ENCODE measurements at places on chromosomes 5 and 9. TPM values are rescaled to one million over a fixed set of nuclear protein-coding genes. Genes with fewer than 3 reads are reported as not detected.

DNA sequence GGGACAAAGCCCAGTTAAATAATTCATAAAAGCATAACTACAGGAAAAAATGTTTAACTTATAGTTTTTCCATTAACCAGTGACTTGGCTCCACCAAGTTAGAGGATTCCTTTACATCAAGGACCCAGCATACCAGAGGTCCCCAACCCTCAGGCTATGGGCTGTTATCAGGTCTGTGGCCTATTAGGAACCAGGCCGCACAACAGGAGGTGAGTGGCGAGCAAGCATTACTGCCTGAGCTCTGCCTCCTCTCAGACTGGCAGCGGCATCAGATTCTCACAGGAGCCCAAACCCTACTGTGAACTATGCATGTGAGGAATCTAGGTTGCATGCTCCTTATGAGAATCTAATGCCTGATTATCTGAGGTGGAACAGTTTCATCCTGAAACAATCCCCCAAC, 303.1 kb downstream of the ELAVL2 start:
- H3K4me1 ChIP-seq: no peaks in the 10 kb centered on the region
- H3K27me3 ChIP-seq: no peaks in the 10 kb centered on the region
- no peak overlapping the region for H3K27ac ChIP-seq
- no peak overlapping the region for H3K4me3 ChIP-seq
- no peaks in the 10 kb centered on the region for H3K36me3 ChIP-seq

- no peaks in the 10 kb centered on the region for H3K4me1 ChIP-seq
- peaks cover 4% of the 10 kb centered on the region for H3K27me3 ChIP-seq
- no peak for DNase-seq
- no peaks in the 10 kb centered on the region for H3K36me3 ChIP-seq
Observed at GRCh38 chr9:95725045-95725444, 150.4 kb upstream of the ERCC6L2 start.

DNA sequence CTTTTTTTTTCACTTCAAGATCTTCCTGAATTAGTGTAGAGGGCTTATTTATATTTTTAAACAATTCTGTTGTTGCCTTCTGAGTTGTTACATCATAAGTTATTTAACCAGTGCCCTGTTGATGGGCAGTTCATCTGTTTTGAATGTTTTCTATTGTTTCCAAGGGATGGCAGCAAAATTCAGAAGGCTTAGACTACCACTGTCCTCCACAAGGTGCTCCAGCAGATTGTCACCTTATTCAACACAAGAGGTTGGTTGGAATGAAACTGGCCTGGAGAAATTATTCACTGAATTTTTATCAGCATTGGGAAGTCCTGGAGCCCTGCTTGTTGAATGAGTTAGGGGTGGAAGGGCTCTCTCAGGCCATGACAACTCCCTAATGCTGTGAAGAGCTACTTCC, 1.3 kb upstream of the KLHL9 start:
- DNase-seq: no peak
- H3K27me3 ChIP-seq: no peaks in the 10 kb centered on the region
- peaks cover 27% of the 10 kb centered on the region for H3K4me1 ChIP-seq
- H3K4me3 ChIP-seq: no peak overlapping the region
- H3K27ac ChIP-seq: no peak overlapping the region

The EDIL3 gene
- total RNA-seq: 0.91 TPM

The NUTM2F gene
- total RNA-seq: not detected

DNA sequence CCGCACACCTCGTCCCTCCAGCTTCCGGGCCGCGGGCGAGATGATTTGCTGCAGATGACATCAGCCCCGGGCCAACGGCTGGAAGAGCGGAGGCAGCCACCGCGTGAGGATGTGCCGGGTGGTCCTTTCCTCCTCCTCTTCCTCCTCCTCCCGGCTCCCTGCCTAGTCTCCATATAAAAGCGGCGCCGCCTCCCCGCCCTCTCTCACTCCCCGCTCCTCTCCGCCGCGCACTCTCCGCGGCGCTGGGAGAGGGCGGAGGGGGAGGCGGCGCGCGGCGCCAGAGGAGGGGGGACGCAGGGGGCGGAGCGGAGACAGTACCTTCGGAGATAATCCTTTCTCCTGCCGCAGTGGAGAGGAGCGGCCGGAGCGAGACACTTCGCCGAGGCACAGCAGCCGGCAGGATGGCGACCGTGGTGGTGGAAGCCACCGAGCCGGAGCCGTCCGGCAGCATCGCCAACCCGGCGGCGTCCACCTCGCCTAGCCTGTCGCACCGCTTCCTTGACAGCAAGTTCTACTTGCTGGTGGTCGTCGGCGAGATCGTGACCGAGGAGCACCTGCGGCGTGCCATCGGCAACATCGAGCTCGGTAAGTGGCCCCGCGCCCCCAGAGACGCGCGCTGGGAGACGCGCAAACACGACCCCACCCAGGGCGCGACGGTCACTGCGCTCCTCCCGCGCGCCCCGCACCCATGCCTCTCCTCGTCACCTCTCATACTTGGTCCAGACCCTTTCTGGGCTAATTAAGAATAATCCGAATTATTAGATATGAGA, at the start of gene MAP1B:
MAP1B (plus strand) TSS at position 345 of the 770 bp plus-strand sequence; CDS start at position 402, 57 bp downstream.
- peak within 1 kb of the TSS; percentile 66 for H3K27ac ChIP-seq
- peak within 1 kb of the TSS; percentile 72 for H3K4me3 ChIP-seq
- H3K4me1 ChIP-seq: peaks cover 4% of the 10 kb centered on the region
- H3K27me3 ChIP-seq: peaks cover 18% of the 10 kb centered on the region
- peak; percentile 56 for DNase-seq
- H3K36me3 ChIP-seq: no peaks in the 10 kb centered on the region

GRCh38 chr5:147417135-147417813, 92.6 kb downstream of the DPYSL3 start:
- peaks cover 24% of the 10 kb centered on the region for H3K4me1 ChIP-seq
- H3K27me3 ChIP-seq: no peaks in the 10 kb centered on the region
- H3K36me3 ChIP-seq: no peaks in the 10 kb centered on the region
- peak overlapping the region; percentile 38 for H3K27ac ChIP-seq
- H3K4me3 ChIP-seq: no peak overlapping the region
- peak; percentile 57 for DNase-seq

DNA sequence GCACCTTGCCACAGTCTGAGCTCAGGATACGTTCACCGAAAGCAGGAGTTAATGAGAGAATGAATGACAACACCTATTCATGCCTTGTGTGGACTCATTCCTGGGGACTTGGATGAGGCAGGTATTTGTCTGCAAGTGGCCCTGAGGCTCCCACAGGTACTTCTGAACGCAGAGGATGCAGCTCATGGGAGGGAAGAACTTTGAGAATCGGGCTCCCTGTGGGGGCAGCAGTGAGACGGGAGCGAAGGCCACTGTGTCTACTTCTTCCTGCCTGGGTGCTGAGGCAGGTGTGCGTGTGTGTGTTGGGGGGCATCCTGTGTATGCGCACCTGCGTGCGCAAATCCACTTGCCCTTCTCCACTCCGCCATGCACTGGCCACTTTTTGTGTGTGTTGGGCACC, 42.2 kb downstream of the PTPN3 start:
- H3K4me1 ChIP-seq: peaks cover 23% of the 10 kb centered on the region
- H3K27me3 ChIP-seq: no peaks in the 10 kb centered on the region
- no peak for DNase-seq
- H3K27ac ChIP-seq: no peak overlapping the region
- H3K36me3 ChIP-seq: peaks cover 19% of the 10 kb centered on the region

The SPINK6 gene
- not detected for total RNA-seq

DNA sequence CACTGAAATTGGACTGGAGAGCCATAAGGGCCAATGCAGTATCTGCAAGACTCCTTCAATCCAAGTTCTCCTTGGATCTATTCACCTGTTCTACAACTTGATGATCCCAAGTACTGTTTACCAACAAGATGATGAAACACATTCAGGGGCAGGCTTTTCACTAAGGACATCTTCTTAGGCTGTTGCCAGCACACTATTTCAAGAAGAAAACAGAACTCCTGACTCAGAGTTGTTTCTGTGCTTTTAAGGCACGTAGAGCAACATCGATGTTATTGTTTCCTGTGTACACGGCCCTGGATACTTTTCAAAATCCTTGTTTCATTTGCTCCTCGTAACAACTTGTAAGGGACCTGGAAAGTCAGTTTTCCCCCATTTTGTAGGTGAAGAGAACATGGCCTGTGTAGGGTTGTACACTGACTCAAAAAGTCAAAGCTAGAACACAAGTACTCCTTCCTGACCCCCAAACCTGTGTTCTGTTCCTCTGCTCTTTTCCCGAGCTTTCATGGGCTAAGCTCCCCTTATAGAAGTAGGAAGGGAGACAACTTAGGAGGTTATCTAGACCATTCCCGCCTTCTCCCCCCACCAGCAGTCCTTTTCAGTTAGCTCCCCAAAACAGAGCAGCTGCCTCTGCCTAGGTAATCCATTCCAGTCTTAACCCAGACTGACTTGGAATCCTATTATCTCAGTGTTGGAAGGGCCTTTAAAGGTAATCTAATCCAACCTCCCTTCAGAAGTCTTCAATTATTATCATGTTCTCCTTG, 5.2 kb upstream of the MGAT1 start:
- H3K4me1 ChIP-seq: peaks cover 75% of the 10 kb centered on the region
- H3K36me3 ChIP-seq: peaks cover 14% of the 10 kb centered on the region
- H3K4me3 ChIP-seq: peak overlapping the region; percentile 93
- H3K27me3 ChIP-seq: no peaks in the 10 kb centered on the region
- H3K27ac ChIP-seq: peak overlapping the region; percentile 99
- DNase-seq: no peak

DNA sequence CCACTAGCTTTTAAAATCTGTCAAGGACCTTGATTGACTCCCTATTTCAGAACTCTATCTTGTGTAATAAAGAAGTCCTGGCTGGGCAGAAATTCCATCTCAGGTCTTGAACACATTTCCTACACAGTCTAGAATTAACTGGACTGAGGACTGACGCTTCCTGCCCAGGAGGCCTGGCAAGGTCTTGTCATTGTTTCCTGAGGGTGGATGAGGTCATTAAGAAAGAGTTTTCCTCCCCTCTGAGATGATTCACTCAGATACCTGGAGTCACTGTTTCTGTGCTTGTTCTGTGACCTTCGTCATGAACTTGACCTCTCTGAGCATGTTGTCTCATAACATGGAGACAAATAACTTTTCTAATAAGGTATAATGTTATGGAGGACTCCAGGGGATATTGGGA, 10.0 kb downstream of the MTAP start:
- no peaks in the 10 kb centered on the region for H3K4me1 ChIP-seq
- H3K27me3 ChIP-seq: no peaks in the 10 kb centered on the region
- H3K27ac ChIP-seq: no peak overlapping the region
- DNase-seq: no peak

- H3K4me1 ChIP-seq: peaks cover 12% of the 10 kb centered on the region
- H3K27ac ChIP-seq: peak within 1 kb of the TSS; percentile 98
- no peaks in the 10 kb centered on the region for H3K27me3 ChIP-seq
- H3K4me3 ChIP-seq: peak within 1 kb of the TSS; percentile 88
- no peak for DNase-seq
Observed at GRCh38 chr5:108747774-108748400, at the start of gene FER. FER (plus strand) TSS chr5:108747897; CDS start chr5:108798183, 50,286 bp downstream.

DNA sequence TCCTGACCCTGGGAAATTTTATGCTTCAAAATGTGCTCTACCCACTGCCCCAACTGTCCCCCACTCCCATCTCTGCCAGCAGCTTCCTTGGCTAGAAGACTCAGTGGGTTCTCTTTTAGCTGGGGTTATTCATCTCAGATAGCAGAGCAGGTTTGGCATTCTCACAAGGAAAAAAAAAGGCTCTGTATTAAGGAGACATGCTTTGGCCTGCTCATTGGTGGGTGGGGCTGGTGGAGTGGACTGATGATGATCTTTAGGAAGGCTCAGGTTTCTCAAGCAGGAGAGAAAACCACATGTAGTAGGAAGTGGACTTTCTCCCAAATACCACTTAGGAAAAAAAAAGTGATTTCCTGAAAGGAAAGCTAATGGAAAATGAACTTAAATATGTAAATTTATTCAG, 279.2 kb upstream of the ZNF462 start:
- H3K4me3 ChIP-seq: no peak overlapping the region
- H3K27ac ChIP-seq: no peak overlapping the region
- no peaks in the 10 kb centered on the region for H3K27me3 ChIP-seq
- no peak for DNase-seq

- H3K27ac ChIP-seq: no peak overlapping the region
- H3K36me3 ChIP-seq: no peaks in the 10 kb centered on the region
- peaks cover 17% of the 10 kb centered on the region for H3K4me1 ChIP-seq
- peak; percentile 40 for DNase-seq
Observed at GRCh38 chr5:14775857-14776256, 95.7 kb downstream of the ANKH start.

DNA sequence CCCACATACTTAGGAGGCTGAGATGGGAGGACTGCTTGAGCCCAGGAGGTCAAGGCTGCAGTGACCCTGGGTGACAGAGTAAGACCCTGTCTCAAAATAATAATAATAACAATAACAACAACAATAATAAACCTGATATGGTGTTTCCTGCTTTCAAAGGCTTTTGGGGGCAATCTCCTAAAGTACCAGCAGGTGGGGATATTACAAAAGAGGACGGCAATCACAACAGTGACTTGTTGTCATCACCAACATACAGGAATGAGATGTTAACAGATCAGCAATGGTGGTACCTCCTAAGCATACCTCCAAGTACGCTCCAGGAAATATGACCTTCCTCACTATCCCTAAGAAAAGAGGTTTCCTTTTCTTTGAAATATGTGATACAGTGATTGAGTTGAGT, 91.1 kb upstream of the RNF180 start:
- H3K4me3 ChIP-seq: no peak overlapping the region
- no peaks in the 10 kb centered on the region for H3K4me1 ChIP-seq
- H3K27me3 ChIP-seq: no peaks in the 10 kb centered on the region
- DNase-seq: no peak
- H3K36me3 ChIP-seq: no peaks in the 10 kb centered on the region

The AK1 gene
- total RNA-seq: 369 TPM

DNA sequence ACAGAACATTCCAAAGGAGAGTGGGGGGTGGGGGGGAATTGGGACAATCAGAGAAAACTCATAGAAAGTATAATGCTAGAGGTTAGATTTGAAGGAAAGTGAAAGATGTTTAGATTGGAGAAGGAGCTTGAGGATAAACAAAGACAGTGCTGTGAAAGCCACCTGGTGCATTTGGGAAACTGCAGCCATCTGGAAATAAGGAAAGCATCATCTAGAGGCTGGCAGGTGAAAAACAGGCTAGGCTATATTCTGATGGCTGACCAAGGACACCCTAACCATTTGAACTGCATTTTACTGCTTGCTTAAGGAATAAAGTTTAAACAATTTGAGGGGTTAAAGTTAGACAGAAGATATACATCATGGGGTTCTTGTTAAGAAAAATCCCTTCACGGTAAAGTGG, 296.4 kb downstream of the CETN3 start:
- no peak overlapping the region for H3K4me3 ChIP-seq
- peaks cover 3% of the 10 kb centered on the region for H3K27me3 ChIP-seq
- no peak for DNase-seq
- no peak overlapping the region for H3K27ac ChIP-seq

The CAMK4 gene
- 0.27 TPM for total RNA-seq

- peaks cover 12% of the 10 kb centered on the region for H3K27me3 ChIP-seq
- no peaks in the 10 kb centered on the region for H3K36me3 ChIP-seq
- peaks cover 13% of the 10 kb centered on the region for H3K4me1 ChIP-seq
Observed at GRCh38 chr5:150302301-150303069, at the start of gene ARSI. ARSI (minus strand) TSS chr5:150302905; CDS start chr5:150302373, 532 bp downstream.

The SPATA31E1 gene
- not detected for total RNA-seq

DNA sequence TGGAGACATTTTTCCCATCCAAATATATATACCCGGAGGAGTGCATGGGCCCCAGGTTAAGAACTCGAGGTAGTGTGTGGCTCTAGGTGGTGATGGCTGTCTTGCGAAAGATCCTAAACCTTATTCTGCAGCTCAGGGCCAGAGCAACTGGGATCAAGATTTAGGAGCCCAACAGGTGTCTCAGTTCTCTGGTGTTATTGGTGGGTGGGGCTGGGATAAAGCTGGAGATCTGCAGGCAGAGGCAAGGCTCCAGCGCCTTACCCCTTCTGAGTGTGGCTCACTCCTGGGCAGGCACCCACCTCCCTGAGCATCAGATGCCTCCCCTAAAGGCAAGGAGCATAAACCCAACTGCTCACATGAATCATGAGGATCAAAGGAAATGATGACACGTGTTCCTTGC, 11.2 kb downstream of the UBE2QL1 start:
- H3K4me3 ChIP-seq: no peak overlapping the region
- no peak for DNase-seq
- H3K4me1 ChIP-seq: peaks cover 63% of the 10 kb centered on the region

The GRM6 gene
- not detected for total RNA-seq

The MEGF10 gene
- total RNA-seq: 10.2 TPM

The TAF11L10 gene
- total RNA-seq: not detected
